ENCODE measurements at places on chromosomes 2 and 18. TPM values are rescaled to one million over a fixed set of nuclear protein-coding genes. Genes with fewer than 3 reads are reported as not detected.

The POMC gene
- polyA plus RNA-seq, result 5.5 TPM

The FARP2 gene
- 14.1 TPM for polyA plus RNA-seq

The COL3A1 gene
- polyA plus RNA-seq, result 65.6 TPM

The MAP3K19 gene
- not detected for polyA plus RNA-seq

The EPB41L5 gene
- polyA plus RNA-seq, result 11.8 TPM

The GREB1L gene
- polyA plus RNA-seq, result 3.8 TPM

The GPR45 gene
- not detected for polyA plus RNA-seq

The PCARE gene
- polyA plus RNA-seq, result 0.07 TPM

The OXER1 gene
- polyA plus RNA-seq, result 0.34 TPM

The MYCN gene
- polyA plus RNA-seq, result 1.0 TPM

The TCF7L1 gene
- 16.5 TPM for polyA plus RNA-seq

The TMEFF2 gene
- polyA plus RNA-seq, result not detected

The CDKL4 gene
- not detected for polyA plus RNA-seq

The LRRC30 gene
- polyA plus RNA-seq, result not detected

The DLGAP1 gene
- polyA plus RNA-seq, result 0.22 TPM

The ICA1L gene
- 2.2 TPM for polyA plus RNA-seq

The SERPINB2 gene
- polyA plus RNA-seq, result 0.18 TPM

The TOGARAM2 gene
- 3.0 TPM for polyA plus RNA-seq

The TTC27 gene
- 9.0 TPM for polyA plus RNA-seq

The SERPINB11 gene
- polyA plus RNA-seq, result not detected

The CMPK2 gene
- polyA plus RNA-seq, result 3.5 TPM

The SESTD1 gene
- 62.5 TPM for polyA plus RNA-seq

The CERKL gene
- polyA plus RNA-seq, result not detected

The HOXD12 gene
- not detected for polyA plus RNA-seq

The FMNL2 gene
- 41.3 TPM for polyA plus RNA-seq

The GPR39 gene
- 2.9 TPM for polyA plus RNA-seq

The NT5C1B gene
- polyA plus RNA-seq, result not detected

The HOXD4 gene
- 2.5 TPM for polyA plus RNA-seq

The HOXD13 gene
- 0.51 TPM for polyA plus RNA-seq

The FLACC1 gene
- 0.67 TPM for polyA plus RNA-seq

The MBP gene
- 6.6 TPM for polyA plus RNA-seq

The FOXI3 gene
- not detected for polyA plus RNA-seq

The PROM2 gene
- 3.0 TPM for polyA plus RNA-seq

The AKAIN1 gene
- not detected for polyA plus RNA-seq

The CFC1B gene
- polyA plus RNA-seq, result 0.23 TPM

The ERBB4 gene
- polyA plus RNA-seq, result 0.11 TPM

The CNNM4 gene
- polyA plus RNA-seq, result 0.79 TPM

The CAPN14 gene
- 0.19 TPM for polyA plus RNA-seq

The DES gene
- polyA plus RNA-seq, result 25.4 TPM

The AQP12A gene
- polyA plus RNA-seq, result not detected

The SLC8A1 gene
- polyA plus RNA-seq, result 0.62 TPM

The BAZ2B gene
- polyA plus RNA-seq, result 16.3 TPM

The SIX2 gene
- 4.6 TPM for polyA plus RNA-seq

The MOGAT1 gene
- not detected for polyA plus RNA-seq

All from adipose tissue (tissue), 3 donors.